ENCODE measurements at places on chromosomes 7 and 10.

GRCh38 chr7:87877366-87878040, 1.2 kb downstream of the DBF4 start:
- DNase-seq: no peak

DNA sequence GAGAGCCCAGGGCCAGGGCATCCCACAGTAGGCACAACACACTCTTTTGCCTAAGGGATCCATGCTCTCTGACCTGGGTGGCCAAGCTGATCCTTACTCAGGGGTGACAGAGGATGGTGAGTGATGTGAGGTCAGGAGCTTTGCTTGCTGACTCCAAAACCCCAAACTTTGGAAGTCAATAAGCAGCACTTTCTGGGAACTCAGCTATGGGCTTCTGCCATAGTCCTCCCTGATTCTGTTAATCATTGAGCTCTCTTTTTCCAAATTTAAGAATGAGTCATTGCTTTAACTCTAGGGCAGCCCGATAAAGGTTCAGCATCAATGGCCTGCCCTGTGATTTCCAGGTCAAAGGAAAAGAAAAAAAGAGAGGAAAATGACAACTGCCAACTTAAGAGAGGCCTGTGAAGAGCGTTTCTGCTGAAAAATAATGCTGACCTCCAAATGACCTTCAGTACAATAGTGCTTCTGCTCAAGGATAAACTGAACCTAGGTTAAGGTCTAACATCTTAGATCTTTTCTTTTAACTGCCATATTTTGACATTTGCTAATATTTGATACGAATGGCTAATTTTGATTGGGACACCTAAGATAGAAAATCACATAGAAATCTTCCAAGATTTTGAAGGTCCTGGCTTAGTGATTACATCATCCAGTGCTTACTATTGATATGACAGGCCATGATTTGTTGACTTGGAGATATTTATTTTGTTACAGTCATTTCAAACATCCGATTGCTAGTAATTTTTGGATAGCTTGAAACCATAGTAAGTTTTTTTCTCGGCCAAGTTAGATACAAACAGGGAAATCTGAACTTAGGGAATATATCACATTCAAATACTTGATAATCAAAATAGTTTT, 20.8 kb upstream of the RELN start:
- no peak for DNase-seq

DNA sequence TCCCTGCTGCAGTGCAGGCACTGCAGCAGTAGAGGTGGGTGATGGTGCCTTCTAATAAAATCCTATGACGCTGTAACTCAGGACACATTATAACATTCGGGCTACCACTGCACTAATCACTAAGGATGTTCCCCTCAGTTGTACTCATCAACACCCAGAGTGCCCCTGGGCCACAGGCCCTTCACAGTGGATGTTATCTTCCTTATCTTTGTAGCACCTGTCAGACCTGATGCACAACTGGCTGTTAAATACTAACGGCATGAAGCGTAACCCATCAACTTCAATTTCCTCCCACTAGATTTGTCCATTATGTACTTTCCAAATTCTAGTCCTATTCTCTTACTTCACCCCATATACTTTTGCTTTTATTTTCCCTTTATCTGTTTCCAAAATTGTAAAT, 66.3 kb downstream of the PARD3 start:
- no peak for DNase-seq

- DNase-seq: no peak
These were observed 71.3 kb downstream of the KCND2 start for GRCh38 chr7:120344276-120344675.

DNA sequence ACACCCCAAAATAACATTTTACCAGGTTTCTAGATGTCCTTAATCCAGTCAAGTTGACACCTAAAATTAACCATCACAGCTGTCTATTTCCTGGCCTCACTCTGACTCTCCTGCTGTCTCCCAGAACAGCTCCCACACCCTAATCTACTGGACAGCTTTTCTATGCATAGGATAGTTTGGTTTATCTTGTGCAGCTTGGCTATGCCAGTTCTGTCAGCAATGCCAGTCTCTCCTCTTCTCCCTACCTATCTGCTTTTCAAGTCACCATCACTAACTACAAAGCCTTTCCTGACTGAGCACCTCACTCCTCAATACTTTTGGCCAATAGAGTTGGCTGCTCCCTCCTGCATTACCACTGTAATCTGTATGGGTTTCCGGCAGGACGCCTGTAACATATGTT, 5.0 kb downstream of the NCOA4 start:
- DNase-seq: no peak

DNA sequence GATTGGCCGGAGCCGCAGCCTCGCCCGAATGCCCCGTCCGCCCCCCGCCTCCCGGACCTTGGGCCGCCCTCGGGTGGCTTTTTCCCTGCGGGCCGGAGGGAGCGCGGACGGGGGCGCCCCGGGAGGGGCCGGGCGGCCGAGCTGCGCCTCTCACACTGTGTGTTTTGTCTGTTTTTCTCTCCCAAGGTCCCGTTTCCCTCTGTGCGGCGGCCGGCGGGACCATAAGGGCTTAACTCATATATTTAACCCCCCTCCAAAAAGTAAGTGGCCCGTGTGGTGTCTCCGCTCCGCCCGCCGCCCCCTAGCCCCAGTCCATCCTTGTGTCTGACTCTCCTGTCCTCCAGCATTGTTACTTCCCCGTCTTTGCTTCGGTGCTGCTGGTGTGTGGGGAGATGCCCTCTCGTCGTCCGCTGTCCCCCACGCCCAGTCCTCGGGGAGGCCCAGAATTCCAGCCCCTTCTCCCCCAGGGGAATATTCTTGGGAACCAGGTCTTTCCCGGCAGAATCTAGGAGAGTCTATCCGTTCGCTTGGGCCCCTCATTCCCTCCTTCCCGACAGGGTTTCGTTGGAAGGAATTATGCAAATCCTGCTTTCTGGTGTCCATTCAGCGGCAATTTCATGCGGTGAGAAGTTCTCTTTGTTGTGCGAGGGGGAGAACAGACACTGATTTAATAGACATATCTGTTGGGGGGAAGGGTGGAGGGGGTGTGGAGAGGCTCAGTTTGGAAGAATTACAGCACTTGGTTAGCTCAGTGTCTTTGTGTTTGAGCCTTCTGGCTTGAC, 1.3 kb downstream of the LCOR start:
- no peak for DNase-seq

DNA sequence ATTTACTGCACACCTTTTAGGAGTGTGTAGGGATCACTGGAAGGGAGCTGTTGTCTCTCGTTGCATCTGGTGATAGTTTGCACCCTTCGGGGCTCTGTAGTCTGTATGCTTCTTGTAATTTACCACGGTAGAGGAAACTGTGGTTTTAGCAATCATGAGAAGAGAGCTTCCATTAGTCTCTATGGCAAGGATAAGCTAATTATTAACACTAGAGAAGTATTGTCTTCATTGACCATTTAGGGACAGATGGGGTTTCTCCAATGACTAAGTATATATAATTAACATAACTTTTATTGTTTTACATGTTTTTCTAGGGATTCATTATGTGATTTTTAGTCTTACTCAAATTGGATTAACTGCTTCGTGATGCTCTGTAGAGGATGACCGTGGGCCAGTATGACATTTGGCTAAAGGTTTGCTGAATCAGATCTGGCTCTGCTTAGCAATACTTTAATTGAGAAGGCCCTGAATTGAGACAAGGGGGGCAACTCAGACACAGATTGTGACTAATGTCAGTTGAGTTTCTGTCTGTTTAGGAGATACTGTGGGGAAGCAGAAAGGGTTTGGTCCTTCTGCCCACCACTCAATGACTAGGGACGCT, 8.7 kb downstream of the SLC18A2 start:
- no peak for DNase-seq

GRCh38 chr7:130430841-130431666, 9.8 kb downstream of the CEP41 start:
- peak; percentile 58 for DNase-seq

GRCh38 chr10:110457851-110458250, 39.9 kb upstream of the DUSP5 start:
- no peak for DNase-seq

DNA sequence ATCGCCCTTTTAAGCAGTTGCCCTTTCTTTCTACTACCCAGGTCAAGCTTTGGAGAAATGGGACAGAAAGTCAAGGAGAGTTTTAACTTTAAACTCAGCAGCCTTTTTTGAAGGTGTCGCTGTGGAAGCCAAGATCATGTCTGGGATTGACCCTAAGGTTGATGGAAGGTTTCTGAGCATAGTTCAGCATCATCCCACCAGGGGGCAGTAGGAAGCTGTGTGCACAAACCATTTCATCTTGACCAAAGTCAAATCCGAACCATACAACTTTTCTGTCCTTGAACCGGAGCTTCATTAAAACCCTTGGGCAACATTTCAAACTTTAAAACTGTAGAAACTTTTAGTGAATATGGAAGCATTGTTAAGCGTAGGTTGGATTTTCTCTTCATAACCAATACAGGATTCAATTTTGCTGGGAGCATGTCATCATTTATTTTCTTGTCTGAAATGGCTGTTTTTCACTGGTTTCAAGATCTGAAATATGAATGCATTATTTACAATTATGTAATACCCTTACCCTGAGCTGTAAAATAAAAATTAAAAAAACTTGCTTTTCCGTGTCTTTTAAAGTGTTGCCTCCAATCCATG, 214.4 kb upstream of the KIAA1217 start:
- no peak for DNase-seq

GRCh38 chr10:69955897-69956740, 96.5 kb upstream of the MACROH2A2 start:
- DNase-seq: no peak

GRCh38 chr10:48289501-48290238, 15.2 kb upstream of the FRMPD2 start:
- DNase-seq: peak; percentile 31

- no peak for DNase-seq
These were observed 202.7 kb downstream of the DIP2C start for GRCh38 chr10:486666-487322.

DNA sequence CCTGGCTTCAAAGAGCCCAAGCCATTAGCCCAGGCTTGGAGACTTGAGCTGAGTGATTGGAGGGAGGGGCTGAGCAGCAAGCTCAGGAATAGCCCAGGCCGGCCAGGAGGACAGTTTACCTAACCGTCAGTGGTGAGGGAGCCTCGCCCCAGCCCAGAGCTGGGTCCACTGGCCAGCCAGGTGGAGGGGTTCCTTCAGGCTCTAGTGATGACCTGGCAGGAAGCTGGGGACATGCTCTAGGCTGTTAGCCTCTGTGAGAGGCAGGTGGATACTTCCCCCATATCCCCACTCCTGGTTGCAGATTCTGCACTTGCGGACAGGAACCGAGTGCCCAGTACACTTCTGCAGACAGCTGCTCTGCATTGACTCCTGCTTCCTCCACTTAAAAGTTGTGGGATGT, 61.2 kb upstream of the ANTXRL start:
- no peak for DNase-seq

- no peak for DNase-seq
These were observed 40.5 kb upstream of the RABGEF1 start for GRCh38 chr7:66699998-66700397.

DNA sequence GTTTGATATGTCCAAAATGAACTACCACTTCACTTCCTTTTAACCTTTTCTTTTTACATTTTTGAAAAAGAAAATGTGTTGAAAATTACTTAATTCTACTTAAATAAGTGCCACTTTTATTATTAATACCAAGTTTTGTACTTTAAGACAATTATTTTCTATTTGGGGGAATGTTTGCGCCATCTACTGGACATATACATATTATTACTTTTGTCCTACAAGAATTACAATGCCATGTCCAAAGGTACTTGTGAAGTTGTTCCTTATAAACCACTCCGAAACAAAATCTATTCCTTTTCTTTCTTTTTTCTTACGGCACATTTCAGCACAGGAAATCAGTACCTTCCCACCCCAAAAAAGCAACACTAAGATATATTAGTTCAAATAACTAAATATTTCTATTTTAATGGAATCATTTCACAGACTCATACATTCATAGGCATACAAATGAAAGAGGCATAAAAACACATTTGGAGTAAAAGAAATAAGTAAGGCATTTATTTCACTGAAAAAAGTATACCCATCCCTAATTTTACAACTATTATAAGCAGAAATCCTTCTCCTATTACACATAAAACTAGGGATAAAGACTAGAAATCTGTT, 169.9 kb downstream of the RNF133 start:
- DNase-seq: no peak

DNA sequence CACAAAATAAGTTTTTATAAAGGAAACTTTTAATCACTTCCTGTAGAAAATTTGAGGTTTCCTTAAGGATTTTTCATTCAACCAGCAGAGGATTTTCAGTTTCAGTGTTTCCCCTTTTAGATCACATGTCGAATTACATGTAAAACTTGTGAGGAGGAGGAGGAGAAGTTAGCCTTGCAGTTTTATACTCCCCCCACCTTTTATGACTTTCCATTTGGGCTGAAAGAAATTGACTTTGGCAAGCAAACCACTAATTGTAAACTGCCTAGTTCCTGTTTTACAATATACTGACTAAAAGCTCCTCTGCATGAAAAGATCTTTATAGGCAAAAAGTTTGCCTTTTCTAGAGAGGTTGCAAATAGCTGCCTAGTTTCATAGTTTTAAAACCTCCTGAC, 3.0 kb downstream of the BAMBI start:
- no peak for DNase-seq

DNA sequence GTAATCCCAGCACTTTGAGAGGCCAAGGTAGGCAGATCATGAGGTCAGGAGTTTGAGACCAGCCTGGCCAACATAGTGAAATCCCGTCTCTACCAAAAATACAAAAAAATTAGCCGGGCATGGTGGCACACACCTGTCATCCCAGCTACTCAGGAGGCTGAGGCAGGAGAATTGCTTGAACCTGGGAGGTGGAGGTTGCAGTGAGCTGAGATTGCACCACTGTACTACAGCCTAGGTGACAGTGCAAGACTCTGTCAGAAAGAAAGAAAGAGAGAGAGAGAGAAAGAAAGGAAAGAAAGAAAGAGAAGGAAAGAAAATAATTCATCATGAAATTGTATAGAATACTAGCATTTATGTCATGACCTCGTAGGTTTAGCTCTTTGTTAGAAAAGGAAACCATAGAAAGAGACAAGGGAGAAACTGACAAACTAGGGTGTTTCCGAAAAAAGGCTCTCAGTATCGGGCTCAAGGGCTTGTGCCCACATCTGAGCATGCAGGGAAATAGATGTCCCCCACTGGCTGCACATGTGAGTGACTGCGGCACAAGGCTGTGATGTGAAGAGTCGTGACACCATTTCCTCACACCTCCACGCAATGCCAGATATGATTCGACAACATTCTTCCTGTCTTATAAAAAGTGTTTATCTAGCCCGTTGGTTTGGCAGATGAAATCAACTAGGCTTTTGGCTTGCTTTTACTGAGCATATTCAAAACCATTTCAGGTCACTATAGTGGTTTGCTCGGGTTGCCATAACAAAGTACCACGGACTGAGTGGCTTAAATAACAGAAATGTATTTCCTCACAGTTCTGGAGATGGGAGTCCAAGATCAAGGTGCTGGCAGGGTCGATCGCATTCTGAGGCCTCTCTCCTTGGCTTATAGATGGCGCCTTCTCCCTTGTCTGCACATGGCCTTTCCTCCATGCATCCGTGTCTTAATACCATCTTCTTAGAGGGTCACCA, 2.0 kb downstream of the SRGN start:
- DNase-seq: no peak

DNA sequence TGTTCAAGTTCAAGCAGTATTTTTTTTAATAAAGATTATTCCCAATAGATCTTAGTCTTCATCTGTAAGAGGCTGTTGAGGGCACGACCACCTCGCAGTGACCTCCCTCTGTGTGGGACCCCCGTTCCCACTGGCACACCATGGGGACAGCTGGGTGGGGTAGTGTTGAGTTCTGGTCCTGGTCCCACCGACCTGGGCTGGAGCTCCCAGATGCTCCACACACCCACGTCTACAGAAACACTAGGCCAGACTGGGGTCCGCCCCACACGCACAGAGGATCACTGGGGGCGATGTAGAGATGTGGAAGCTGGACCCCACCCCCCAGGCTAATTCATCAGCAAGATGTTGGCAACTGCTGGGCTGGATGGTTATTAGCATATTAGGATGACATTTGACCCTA, 623.6 kb downstream of the PTPRN2 start:
- no peak for DNase-seq
